ENCODE measurements at places on chromosomes 3 and 15. TPM values are rescaled to one million over a fixed set of nuclear protein-coding genes. Genes with fewer than 3 reads are reported as not detected.

The C3orf85 gene
- total RNA-seq = not detected

The TRPM1 gene
- not detected for total RNA-seq

The CPB1 gene
- total RNA-seq = not detected

The SLC28A1 gene
- not detected for total RNA-seq

The THRB gene
- total RNA-seq = not detected

The PARP15 gene
- 49.1 TPM for total RNA-seq

The CCDC39 gene
- total RNA-seq = not detected

The CEP152 gene
- 31.1 TPM for total RNA-seq

The ITIH1 gene
- not detected for total RNA-seq

The TGM4 gene
- not detected for total RNA-seq

The MYO5C gene
- total RNA-seq = 1.6 TPM

The ADPRH gene
- total RNA-seq = 4.5 TPM

The LRRC3B gene
- not detected for total RNA-seq

The GPR15 gene
- total RNA-seq = 40.6 TPM

The DNAH12 gene
- 0.30 TPM for total RNA-seq

The CPN2 gene
- not detected for total RNA-seq

The SPTBN5 gene
- total RNA-seq = 1.6 TPM

The DUOXA2 gene
- total RNA-seq = not detected

The HESX1 gene
- not detected for total RNA-seq

Measured in activated naive CD8-positive, alpha-beta T cell treated with anti-CD3 and anti-CD28 coated beads, Interleukin-2, amount 10 ng/mL, durations not matched to agents 7 days and 5 days (primary cell).